Stimulated activated CD4-positive, alpha-beta T cell treated with anti-CD3 and anti-CD28 coated beads, Interleukin-15, amount 100 ng/mL, for 48 hours (primary cell): ENCODE measurements at places on chromosomes 12 and 14.

GRCh38 chr14:47500369-47500768 lies 175.0 kb downstream of the MDGA2 start:
- DNase-seq: no peak

GRCh38 chr12:54229624-54230212 lies 40.9 kb upstream of the SMUG1 start:
- no peak for DNase-seq

DNA sequence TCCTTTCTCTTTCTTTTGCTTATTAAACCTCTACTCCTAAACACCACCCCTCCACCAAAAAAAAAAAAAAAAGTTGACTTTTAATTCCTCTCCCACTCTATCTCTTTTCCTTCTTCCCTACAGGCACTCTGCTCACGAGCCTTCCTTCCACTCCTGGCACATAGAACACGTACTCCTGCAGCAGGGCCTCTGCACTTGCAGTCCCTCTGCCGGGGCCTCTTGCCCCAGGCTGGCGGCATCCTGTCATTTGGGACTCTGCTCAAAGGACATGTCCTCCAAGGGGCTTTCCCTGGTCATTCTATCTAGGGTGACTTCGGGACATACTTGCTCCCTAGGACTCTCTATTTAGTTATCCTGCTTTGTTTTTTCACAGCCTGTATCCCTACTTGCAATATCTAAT lies 7.7 kb downstream of the FOS start:
- DNase-seq: no peak

DNA sequence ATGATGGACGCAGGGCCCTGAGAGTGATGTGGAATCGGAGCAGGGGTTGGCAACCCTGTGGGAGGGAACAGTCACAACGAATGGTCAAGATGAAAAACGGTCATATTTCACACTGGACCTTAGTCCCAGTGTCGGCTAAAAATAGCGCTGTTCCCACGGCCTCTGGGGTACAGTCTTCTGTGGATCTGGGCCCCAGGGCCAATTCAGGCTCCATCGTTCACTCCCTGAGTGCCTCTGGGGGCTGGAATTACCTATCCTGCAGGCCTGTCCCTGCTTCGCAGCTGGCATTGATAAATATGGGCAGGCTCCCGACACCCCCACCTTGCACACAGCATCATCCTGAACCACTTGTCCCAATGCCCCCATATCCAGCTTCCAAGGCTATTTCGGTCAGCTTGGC lies 18.6 kb downstream of the GSC start:
- no peak for DNase-seq

GRCh38 chr12:122988612-122989212 lies 8.2 kb downstream of the ARL6IP4 start:
- no peak for DNase-seq
